ENCODE measurements at places on chromosomes 7 and 10.

GRCh38 chr7:80088705-80089104 is 45.9 kb upstream of the GNAI1 start:
- DNase-seq = no peak

DNA sequence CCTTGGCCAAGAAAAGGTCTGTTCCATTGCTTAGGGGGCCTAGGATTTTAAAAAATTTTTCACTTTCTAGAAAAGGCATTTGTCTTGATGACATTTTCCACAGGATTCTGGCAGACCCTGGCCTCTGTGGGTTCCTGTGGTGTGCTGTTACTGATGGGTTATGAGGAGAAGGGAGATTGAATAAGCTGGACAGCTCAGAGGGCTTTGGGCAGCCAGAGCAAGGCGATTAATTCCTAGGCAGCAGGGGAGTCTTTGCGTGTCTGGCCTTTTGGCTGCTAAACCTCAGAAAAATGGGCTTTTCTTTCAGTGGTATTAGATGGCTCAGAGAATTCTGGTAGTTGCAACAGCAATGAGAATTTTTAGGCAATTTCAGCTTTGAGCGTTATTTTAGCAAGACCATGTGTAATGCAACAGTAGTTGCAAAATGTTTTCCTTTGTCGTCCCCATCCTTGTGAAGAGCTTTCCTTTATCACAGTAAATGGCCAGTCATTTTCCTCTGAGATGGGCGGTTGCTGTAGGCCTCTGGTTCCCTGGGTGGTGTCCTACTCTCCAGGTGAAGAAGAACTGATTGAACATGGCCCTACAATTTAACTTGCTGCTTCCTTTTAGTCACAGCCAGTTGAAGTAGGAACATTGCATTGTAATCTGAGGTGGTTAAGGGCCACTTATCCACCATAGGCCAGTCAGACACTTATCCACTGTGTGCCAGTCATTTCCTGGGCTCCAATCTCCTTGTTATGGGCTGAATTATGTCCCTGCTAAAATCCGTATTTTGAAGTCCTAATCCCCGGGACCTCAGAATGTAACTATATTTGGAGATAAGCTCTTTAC is 43.2 kb downstream of the SH2D4B start:
- no peak for DNase-seq

DNA sequence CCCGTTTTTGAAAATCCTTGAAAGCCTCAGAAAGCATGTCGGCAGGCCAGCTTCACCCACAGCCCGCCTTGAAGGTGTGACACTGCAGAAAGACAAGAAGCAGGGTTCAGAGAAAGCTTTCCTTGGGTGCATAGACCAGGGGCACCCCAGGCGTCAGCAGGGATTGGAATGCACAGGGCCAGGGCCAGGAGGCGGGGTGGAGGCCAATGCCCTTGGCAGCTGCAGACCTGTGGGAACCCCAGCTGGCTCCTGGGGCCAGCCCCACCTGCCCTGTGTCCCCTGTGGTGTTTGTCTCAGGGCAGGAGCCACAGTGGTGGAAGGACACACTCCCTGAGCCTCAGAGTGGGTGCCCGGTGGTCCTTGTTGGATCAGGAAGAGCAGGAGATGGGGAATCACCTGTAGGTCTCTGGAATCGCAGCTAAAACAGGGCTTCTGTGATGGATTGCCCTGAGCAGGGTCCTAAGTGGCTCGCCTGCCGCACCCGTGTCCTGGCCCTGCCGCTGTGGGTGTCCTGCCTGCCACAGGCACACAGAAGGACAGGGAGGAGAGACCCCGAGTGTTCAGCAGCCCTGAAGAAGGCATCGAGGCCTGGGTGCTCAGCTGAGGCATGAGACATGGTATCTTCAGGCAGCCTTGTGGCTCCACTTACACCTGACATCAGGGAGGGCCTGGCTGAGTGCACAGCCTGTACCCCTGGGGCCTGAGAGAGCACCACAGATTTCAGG is 32.5 kb downstream of the ANXA8 start:
- no peak for DNase-seq

- no peak for DNase-seq
Measured at GRCh38 chr10:128744811-128745305, 618.6 kb upstream of the MKI67 start.

DNA sequence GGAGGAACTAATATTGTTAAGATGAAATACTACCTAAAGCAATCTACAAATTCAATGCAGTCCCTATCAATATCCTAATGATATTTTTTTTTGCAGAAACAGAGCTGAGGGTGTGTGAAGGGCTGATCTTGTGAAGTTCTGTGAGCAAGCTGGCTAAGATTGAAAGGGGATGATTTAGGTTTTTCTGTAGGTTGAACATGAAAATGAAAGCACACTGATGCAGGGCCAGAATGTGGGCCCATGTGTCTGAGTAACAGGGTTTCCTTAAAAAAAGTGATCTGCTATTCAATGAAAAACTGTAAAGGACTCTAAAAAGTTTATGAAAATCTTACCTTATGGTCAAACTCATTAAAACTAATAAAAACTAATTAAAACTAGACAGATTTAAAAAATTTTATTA is 47.4 kb downstream of the GRB10 start:
- no peak for DNase-seq

GRCh38 chr10:123143162-123143824 is 4.6 kb upstream of the HMX2 start:
- DNase-seq = no peak

DNA sequence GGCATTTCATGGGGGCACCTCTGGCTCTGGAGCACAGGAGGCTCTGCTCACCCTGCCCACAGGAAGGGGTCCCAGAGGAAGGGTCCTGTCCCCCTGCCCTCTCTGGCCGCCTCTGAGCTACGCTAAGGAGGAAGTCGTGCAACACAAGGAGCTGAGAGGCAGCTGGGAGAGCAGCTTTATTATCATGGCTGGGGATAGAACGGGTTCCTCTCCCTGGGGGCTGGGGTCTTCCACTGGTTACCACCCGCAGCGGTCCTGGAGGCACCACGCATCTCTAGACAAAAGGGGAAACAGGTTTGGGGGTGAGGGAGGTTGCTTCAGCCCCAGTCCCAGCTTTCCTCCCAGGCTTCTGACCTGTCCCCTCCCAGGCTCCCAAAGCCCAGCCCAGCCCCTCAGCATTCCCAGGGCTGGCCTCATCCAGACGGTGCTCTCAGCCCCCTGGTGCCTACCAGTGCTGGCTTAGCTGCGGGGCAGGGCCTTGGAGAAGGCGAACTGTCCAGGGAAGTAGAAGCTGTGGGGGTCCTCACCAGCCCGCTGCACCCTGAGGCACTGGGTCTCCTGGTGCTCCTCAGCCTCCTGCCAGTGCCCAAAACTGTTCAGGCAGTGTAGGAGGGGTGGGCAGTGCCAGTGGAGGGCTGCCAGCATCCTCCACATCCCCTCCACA is 3.1 kb downstream of the RARRES2 start:
- DNase-seq = no peak

GRCh38 chr7:151565541-151565940 is 45.8 kb upstream of the RHEB start:
- no peak for DNase-seq

DNA sequence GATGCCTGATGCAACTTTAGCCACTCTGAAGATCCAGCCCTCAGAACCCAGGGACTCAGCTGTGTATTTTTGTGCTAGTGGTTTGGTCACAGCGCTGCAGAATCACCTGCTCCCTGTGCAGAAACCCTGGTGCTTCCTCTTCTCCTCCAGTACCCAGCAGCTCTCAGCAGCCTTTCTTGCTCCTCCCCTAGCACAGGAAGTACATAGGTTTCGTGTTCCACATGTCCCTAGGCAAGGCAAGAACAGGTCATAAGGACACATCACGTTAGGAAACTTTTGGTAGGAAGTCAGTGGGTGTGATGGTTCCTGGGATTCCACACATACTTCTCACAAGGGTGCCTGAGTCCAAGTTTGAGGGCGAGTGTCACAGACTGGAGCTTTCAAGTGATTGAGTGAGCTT is 167.9 kb upstream of the PRSS1 start:
- no peak for DNase-seq

DNA sequence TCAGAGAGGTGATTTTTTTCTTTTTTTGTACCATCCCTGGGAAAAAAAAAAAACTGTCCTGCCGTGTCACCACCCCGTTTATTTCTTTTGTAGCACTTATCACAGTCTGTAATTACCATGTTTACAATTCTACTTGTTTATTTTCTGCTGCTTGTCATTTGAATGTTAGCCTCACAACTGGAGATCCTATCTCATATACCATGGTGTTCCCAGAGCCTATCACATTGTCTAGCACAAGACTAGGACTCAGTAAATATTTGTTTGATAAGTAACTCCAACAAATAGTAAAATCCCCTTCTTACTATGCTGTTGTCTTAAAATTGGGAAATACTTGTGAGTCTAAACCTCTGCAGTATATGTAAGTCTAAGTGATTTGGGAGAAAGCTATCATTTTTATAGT is 36.0 kb downstream of the MKLN1 start:
- DNase-seq = no peak

GRCh38 chr7:98119256-98119918 is 12.7 kb downstream of the LMTK2 start:
- no peak for DNase-seq

DNA sequence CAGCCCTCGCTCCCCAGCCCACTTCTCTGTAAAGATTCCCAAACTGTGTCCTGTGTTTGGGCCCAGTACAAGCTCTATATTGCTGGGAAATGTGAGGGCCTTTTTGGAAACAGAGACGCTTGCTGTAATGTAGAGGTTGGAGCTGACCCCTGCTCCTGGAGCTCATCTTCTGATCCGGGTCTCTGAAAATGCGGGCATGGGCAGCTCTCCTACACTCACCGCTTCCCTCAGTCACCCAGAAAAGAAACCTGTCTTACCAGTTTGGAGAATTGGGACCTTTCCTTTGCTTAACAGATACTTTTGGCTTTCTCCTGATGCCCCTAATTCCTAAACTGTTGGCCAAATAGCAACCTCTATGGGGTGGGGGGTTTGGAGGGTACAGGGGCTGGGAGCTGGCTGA is 18.2 kb downstream of the BAG3 start:
- DNase-seq = no peak

GRCh38 chr7:14236834-14237233 is 247.4 kb upstream of the ETV1 start:
- no peak for DNase-seq

- no peak for DNase-seq
Measured at GRCh38 chr10:49287689-49288340, 11.2 kb upstream of the C10orf71 start.

DNA sequence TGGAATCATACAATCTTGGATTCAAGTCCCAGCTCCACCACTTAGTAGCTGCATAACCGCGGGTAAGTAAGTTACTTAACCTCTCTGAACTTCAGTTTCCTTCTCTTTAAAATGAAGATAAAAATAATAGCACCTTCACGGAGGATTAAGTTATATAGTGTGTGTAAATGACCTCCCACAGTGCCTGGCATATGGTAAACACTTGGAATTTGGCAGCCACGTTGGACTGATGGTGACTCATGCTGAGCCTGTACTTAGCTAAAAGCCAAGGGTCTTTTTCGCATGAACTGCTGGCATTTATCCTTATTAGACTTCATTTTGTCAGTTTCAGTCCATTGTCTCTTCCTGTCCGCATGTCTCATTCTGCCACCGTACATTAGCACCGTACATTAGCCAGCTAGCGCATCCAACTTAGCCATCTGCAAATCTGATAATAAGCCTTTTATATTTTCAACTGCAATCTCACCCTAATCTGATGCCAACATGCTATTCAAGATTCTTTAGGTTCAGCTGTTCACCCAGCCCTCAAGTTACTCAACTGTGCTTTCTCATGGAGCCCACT is 11.2 kb downstream of the SLC13A4 start:
- peak; percentile 18 for DNase-seq

- no peak for DNase-seq
Measured at GRCh38 chr10:57169597-57169996, 808.5 kb upstream of the ZWINT start.

DNA sequence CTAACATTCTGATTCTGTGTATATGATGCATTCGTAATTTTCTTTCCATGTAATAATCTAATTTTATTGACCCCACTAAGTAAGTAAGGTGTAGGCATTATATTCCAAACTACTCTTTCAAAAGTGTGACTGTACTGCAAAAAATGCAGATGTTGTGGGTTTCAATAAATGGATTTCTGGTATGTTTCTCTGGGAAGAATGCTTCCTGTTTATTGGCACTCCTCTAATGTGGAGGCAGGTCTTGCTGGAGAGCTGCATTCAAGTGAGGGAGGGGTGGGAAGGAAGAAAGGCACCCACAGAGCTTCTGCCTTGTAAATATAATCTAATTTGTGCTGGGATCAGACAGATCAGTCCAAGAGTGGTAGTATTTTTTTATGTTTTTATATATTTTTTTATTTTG is 23.9 kb downstream of the ST7 start:
- no peak for DNase-seq

DNA sequence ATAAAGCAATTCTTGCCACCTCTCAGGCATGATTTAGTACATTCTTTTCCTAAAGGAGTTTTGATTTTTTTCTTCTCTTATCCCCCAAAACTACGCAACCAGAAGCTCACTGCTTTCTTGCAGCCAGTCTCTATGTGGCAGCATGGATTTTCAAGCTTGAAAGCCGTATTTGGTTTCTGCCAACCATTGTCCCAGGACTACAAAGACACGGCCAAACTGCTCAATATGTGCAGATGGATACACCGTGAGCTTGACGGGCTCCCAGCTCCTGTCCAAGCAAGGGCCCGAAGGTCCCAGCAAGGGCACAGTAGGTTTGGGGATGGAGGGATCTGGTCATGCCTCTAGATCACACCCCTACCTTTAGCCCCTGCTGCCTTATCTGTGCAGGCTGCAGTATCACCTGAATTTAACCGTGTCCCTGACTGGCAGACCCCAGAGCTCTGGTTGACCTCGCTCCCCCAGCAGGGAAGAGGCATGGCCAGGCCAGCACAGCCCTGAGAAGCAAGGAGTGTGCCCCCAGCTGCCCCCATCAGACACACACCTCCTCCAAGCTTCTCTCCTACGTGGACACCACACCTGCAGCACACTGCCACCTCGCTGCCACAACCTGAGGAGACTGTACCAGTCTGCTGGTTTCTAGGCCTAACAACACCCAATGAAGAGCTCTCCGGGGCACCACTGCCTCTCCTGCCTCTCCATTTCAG is 86.8 kb downstream of the COBL start:
- no peak for DNase-seq

- no peak for DNase-seq
Measured at GRCh38 chr10:62264702-62265436, 3.8 kb downstream of the RTKN2 start.

DNA sequence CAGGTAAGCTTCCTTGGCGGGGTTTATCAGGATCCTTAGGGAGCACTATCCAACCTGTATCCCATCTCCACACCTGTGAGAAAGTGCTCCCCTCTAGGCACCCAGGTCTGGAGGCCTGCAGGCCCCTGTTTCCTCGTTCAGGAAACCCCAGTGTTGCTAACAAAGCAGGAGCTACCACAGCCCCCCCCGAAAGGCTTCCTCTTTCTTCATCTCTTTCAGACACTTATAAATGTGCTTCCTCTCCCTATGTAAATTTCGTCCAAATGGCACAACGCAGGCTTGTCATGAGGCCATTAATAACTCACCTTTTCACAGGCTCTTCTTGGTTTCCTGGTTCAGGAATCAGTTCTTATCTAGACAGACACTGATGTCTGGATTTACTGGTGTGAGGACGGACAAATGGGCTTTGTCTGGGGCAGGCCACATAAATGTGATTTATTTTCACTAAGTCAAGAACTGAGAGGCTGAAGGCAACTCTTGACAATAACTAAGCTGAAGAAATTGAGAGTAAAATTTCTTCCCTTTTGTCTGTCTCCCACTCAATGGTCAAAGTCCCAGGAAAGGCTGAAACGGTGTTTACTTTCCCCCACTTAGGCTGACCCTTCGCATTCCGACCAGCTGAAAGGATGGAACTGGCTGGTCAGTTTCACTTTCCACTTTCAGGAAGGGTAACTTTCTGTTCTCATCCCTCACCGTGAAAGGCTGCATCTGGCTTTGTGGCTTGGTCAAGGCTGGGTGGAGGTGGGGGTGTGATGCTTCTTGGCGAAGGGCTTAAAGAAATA is 46.8 kb downstream of the PIK3AP1 start:
- DNase-seq = no peak

Measured in SHP77 (cell line).